GM23248 (cell line): ENCODE measurements at places on chromosomes 6 and 20. TPM values are rescaled to one million over a fixed set of nuclear protein-coding genes. Genes with fewer than 3 reads are reported as not detected.

DNA sequence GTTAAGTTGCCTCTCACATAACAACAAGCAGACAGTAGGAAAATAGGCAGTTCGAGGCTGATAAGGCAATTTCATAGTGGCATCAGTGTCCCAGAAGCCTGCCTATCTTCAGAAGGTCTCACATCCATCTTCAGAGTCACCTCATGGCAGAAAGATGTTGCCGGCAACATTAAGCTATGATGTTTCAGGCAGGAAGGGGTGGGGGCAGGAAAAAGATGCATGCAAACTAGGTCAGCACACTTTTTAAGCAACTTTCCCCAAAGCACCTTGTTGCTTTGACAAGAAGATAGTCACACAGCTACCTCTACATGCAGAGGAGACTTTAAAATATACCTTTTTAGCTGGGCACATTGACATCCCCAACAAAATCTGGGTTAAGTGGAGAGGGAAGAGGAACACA lies 43.2 kb upstream of the SMIM8 start:
- no peaks in the 10 kb centered on the region for H3K27me3 ChIP-seq
- peaks cover 13% of the 10 kb centered on the region; the same call in 1 of the 2 replicates for H3K4me1 ChIP-seq
- DNase-seq: no peak
- no peak overlapping the region for H3K4me3 ChIP-seq

DNA sequence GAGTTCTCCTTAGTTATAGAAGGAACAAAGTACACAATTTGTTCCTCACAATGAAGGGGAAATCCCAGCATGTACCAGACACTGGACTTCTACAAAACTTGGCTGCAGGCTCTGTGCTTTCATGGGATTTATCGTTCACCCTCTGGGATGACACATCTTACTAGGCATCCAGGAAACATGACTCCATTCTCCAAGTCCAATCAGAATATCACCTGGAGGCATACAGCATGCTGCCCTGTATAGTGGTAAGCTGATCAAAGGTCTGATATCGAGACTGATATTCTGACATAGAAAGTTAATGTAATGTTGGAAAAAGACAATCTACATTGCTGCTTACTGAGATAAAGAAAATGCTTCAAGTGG lies 6.7 kb downstream of the RWDD2A start:
- H3K4me1 ChIP-seq: peaks cover 34% of the 10 kb centered on the region
- 0 out of 2 replicates have a peak overlapping the region, but pooled peaks have one; percentile 16 for H3K27ac ChIP-seq
- no peaks in the 10 kb centered on the region; the same call in 1 of the 2 replicates for H3K36me3 ChIP-seq

- no peaks in the 10 kb centered on the region for H3K36me3 ChIP-seq
- no peaks in the 10 kb centered on the region for H3K27me3 ChIP-seq
- no peak for DNase-seq
- no peaks in the 10 kb centered on the region for H3K4me1 ChIP-seq
- H3K4me3 ChIP-seq: no peak overlapping the region
Measured at GRCh38 chr6:83758533-83758932, 49.6 kb upstream of the SNAP91 start.

- H3K36me3 ChIP-seq: no peaks in the 10 kb centered on the region
- H3K27ac ChIP-seq: no peak overlapping the region
- DNase-seq: peak; percentile 39
- no peaks in the 10 kb centered on the region for H3K4me1 ChIP-seq
Measured at GRCh38 chr6:157790548-157791160, 32.4 kb upstream of the SNX9 start.

DNA sequence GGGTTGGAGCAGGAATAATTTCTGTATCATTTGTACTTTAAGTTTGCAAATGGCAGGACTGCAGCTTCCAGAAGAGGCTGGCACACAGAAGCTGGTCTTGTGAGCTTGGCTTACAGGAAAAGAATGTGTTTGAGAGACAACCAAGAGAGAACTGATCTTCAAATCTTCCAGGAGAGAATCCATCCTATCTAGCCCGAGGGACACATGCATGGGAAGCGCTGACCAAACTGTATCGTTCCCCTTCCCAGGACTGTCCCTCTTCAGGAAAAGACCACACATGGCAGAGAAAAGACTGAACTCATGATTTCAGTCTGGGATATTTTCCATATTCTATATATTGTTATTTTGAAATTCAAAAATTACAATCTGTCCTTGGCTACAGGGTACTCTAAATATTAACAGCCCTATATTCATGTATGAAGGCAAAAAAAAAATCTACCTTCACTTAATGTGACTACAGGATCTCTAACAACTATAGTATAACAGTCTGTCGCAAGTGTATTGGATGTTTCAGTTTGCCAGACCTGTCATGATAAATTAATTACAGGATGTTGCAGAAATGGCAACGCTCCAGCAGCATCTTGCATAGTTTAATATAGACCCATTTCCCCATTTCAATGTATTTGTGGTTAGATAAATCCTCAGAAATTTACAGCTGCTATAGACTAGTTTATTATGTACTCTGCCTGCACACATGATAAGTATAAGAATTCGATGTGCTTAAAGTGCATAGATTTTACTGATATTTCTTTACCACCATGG lies 99.4 kb downstream of the MYB start:
- H3K4me1 ChIP-seq: no peaks in the 10 kb centered on the region
- H3K27me3 ChIP-seq: no peaks in the 10 kb centered on the region
- no peaks in the 10 kb centered on the region for H3K36me3 ChIP-seq
- no peak overlapping the region for H3K27ac ChIP-seq

- H3K4me3 ChIP-seq: no peak overlapping the region
- peaks cover 12% of the 10 kb centered on the region for H3K4me1 ChIP-seq
- no peaks in the 10 kb centered on the region for H3K27me3 ChIP-seq
Measured at GRCh38 chr6:155162682-155163081, 101.1 kb upstream of the CLDN20 start.

GRCh38 chr6:158050107-158050735 lies 68.6 kb downstream of the SYNJ2 start:
- H3K4me1 ChIP-seq: peaks cover 38% of the 10 kb centered on the region
- DNase-seq: no peak
- H3K27ac ChIP-seq: peak overlapping the region; percentile 89

- H3K27me3 ChIP-seq: no peaks in the 10 kb centered on the region
- H3K4me3 ChIP-seq: no peak overlapping the region
- no peaks in the 10 kb centered on the region for H3K36me3 ChIP-seq
Measured at GRCh38 chr6:47631269-47631772, 67.1 kb upstream of the ADGRF4 start.

DNA sequence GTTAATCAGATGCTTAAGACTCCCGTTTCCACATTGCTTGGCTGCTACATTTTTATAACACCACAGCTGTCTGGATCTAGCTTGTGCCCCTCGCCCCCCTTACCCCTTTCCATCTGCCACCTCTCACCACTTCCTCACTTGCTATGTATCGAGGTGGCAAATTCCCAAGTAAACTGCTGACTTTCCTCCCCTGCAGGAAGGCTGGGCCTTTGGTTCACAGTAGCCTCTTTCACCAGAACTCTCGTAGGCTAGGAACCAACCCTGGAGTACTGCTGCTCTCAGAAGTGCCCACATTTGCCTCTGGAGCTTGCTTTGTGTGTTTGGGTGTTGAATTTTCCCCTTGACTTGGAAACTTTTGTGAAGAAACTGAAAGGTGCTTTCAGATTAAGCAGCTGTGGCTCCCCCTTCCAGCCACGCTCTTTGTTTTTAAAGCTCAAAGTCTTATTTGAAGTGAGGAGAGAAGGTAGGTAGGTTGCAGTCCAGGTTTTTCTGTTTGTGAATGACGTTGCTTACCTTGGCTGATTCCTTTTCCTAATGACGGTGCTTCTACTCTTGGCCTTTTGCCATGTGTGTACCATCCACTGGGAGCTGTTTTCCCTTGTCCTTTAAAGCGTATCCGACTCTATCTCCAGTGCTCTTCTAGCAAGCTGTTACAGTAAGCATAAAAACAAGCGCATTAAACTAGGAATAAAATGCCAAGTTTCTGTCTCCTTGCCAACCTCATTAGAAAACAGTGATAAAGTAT lies 90.4 kb downstream of the CARMIL1 start:
- H3K27me3 ChIP-seq: no peaks in the 10 kb centered on the region
- H3K4me1 ChIP-seq: 0 out of 2 replicates have a peak, but pooled peaks cover 4% of the 10 kb centered on the region
- no peaks in the 10 kb centered on the region for H3K36me3 ChIP-seq
- peak; percentile 19 for DNase-seq
- H3K27ac ChIP-seq: no peak overlapping the region

DNA sequence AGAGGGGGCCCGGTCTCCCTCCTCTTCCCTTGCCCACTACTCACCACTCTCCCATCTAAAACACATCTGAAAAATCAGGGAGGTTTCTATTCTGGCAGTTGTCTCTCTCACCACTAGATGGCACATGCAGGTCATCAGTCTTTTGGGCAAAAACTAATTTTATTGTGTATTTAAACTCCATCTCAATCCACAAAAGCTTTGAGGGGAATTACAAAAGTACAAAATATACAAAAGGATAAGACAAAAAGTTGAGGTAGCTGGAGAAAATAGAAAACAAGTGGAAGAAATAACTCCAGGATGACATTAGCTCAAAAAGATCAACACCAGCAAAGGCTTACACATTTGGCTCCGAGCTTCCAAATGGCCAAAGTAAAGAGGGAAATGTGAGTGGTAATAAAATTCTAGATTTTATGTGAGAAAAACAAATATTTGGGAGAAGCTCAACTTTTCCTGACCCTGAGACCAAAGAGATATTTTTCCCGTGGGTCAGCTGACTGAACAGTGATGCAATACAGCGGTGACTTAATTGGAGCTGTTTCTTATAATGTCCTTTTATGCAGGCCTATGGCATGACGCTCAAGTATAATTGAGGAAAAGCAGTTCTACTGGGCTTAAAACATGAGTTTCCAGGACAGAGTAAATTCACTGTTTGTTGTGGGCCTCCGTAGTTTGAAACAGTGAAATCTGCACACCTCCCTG lies 79.8 kb upstream of the CHD6 start:
- peak; percentile 63 for DNase-seq
- no peak overlapping the region for H3K27ac ChIP-seq

DNA sequence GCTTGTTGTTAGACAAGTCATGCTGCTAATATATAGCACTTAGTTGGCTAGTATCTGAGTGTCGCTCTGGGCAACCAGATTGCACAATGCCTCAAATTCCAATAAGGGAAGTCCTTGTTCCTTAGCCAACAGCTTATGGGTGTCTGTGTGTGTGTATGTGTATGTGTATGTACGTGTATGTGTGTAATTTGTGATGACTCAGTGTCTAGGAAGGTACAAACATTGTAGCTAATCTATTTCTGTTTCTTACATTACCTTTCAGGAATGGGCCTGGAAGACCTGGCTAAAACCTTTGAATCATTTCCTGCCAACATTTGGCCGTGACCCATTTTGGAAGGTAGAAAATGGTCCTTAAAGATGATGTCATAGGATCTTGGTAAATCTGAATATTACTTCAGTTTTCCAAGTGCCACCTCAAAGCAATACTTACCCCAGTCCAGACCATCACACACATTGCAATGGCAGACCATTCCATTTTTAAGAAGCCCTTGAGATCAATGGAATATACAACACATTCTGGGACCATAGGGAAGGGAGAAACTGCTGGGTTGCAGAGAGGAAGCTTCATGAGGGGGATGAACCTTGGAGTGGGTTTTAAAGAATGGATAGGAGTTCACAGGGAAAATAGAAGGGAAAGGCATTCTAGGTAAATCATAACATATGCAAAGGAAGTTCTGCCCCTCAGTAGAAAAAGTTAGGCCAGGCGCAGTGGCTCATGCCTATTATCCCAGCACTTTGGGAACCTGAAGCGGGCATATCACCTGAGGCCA lies 25.1 kb downstream of the NEDD9 start:
- no peak overlapping the region for H3K4me3 ChIP-seq
- H3K27me3 ChIP-seq: no peaks in the 10 kb centered on the region
- H3K27ac ChIP-seq: peak overlapping the region; percentile 79
- peaks cover 47% of the 10 kb centered on the region for H3K4me1 ChIP-seq

GRCh38 chr6:131488780-131489179 lies 84.2 kb upstream of the ARG1 start:
- no peak overlapping the region for H3K27ac ChIP-seq
- H3K36me3 ChIP-seq: no peaks in the 10 kb centered on the region
- no peak overlapping the region for H3K4me3 ChIP-seq
- no peaks in the 10 kb centered on the region for H3K27me3 ChIP-seq
- H3K4me1 ChIP-seq: no peaks in the 10 kb centered on the region

DNA sequence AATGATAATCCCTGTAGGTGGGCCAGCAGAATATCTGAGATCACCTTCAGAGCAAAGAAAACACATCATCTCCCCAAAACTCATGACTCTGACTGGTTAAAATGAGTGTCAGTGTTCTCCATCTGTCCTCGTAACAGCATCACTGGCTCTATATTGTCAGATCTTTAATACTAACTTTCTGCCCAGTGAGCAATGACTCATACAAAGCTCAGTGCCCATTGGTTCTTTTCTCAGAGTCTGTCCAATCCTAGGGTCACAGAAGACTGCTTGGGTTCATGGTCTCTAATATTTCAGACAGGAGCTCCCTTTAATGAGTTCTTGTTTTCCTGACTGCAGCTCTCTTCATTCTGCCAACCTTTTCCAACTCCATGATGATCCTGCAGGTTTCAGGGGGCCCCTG lies 36.4 kb downstream of the HLA-DPB1 start:
- peaks cover 76% of the 10 kb centered on the region for H3K27me3 ChIP-seq
- no peak overlapping the region for H3K4me3 ChIP-seq
- no peak overlapping the region for H3K27ac ChIP-seq
- H3K36me3 ChIP-seq: no peaks in the 10 kb centered on the region
- DNase-seq: peak; percentile 74

- no peak for DNase-seq
- no peak overlapping the region for H3K4me3 ChIP-seq
- H3K4me1 ChIP-seq: no peaks in the 10 kb centered on the region
- no peak overlapping the region for H3K27ac ChIP-seq
- no peaks in the 10 kb centered on the region for H3K36me3 ChIP-seq
- H3K27me3 ChIP-seq: no peaks in the 10 kb centered on the region
Measured at GRCh38 chr6:96171112-96171511, 155.3 kb downstream of the FUT9 start.

GRCh38 chr6:169263836-169264608 lies 10.4 kb upstream of the THBS2 start:
- H3K27ac ChIP-seq: no peak overlapping the region
- H3K36me3 ChIP-seq: no peaks in the 10 kb centered on the region
- no peaks in the 10 kb centered on the region for H3K27me3 ChIP-seq
- no peak overlapping the region for H3K4me3 ChIP-seq
- peak; percentile 78 for DNase-seq

GRCh38 chr6:123091896-123092271 lies 95.8 kb downstream of the CLVS2 start:
- H3K4me3 ChIP-seq: no peak overlapping the region
- H3K27ac ChIP-seq: no peak overlapping the region
- H3K36me3 ChIP-seq: no peaks in the 10 kb centered on the region
- no peak for DNase-seq
- no peaks in the 10 kb centered on the region for H3K27me3 ChIP-seq

EDN3 gene
- total RNA-seq: not detected in 2 replicates

LINC00237 gene
- total RNA-seq: not detected in 2 replicates

CCN2 gene
- total RNA-seq: 397 and 410 TPM in 2 replicates

C6orf15 gene
- total RNA-seq: not detected in 2 replicates

CST5 gene
- total RNA-seq: not detected in 2 replicates

RSPO3 gene
- 0.13 and 1.4 TPM in 2 replicates for total RNA-seq

C20orf202 gene
- not detected in 2 replicates for total RNA-seq

TMEM74B gene
- total RNA-seq: 0.43 TPM in 1 of 2 replicates, not detected in the other

DCDC2 gene
- not detected in 2 replicates for total RNA-seq

EDN1 gene
- total RNA-seq: 1.8 and 6.3 TPM in 2 replicates

COL21A1 gene
- total RNA-seq: 0.11 TPM in 1 of 2 replicates, not detected in the other
